Globus pallidus (tissue), 1 donor: ENCODE measurements at places on chromosomes 3 and 15.

GRCh38 chr3:150013801-150014200, 43.1 kb upstream of the PFN2 start:
- DNase-seq, result no peak

- peak; percentile 74 for DNase-seq
These were observed 26.4 kb upstream of the ATP8B4 start for GRCh38 chr15:50145451-50145872.

- peak; percentile 24 for DNase-seq
These were observed 49.8 kb downstream of the PPCDC start for GRCh38 chr15:75073197-75073596.

DNA sequence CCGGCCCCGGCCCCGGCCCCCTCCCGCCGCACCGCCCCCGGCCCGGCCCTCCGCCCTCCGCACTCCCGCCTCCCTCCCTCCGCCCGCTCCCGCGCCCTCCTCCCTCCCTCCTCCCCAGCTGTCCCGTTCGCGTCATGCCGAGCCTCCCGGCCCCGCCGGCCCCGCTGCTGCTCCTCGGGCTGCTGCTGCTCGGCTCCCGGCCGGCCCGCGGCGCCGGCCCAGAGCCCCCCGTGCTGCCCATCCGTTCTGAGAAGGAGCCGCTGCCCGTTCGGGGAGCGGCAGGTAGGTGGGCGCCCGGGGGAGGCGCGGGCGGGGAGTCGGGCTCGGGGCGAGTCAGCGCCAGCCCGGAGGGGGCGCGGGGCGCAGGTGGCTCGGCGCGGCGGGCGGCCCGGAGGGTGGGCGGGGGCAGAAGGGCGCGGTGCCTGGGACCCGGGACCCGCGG, 352 bp downstream of the CHRD start:
- DNase-seq, result peak; percentile 38

- DNase-seq, result no peak
These were observed 92.3 kb downstream of the SMAD3 start for GRCh38 chr15:67157521-67158252.

DNA sequence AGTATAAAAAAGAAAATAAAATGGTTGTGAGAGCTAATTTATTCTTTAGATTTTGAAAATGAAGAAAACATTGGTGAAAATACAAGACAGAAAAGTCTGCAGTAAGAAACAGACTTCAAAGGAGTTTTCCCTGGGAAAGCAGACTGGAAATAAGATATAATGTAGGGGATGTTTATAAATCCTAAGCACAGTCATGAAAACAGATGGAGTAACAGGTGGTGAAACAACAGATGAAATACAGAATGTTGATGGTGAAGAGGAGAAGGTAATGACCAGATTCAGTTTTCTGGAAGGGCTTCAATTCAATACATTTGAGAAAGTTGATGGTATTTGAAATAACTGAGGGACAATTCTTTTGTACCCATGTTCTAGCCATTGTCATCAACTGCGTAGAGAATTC, 353.9 kb downstream of the CHL1 start:
- no peak for DNase-seq

GRCh38 chr3:157582637-157582973, 79.4 kb upstream of the VEPH1 start:
- no peak for DNase-seq

DNA sequence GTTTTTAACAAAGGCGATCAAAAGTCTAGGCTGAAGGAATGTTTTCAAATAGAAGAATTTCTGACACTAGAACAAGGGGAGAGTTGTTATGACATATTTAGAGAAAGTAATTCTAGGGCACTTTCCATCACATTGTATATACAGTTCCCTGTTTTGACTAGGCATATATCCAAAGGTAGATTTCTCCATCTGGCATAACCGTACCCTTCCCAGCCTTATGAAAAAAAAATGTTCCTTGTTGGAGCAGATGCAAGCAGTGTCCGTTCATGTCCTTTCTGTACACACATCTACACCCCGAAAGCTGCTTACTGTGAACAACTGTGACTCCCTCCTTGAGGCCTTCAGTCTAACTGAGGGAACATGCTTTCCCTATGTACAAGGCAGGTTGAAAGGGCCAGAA, 271.7 kb upstream of the GBE1 start:
- DNase-seq, result no peak

- DNase-seq, result peak; percentile 33
These were observed at the start of gene NDN for GRCh38 chr15:23687143-23687470. Gene NDN (minus strand): TSS chr15:23687305. CDS start chr15:23687217, 88 bp downstream.

DNA sequence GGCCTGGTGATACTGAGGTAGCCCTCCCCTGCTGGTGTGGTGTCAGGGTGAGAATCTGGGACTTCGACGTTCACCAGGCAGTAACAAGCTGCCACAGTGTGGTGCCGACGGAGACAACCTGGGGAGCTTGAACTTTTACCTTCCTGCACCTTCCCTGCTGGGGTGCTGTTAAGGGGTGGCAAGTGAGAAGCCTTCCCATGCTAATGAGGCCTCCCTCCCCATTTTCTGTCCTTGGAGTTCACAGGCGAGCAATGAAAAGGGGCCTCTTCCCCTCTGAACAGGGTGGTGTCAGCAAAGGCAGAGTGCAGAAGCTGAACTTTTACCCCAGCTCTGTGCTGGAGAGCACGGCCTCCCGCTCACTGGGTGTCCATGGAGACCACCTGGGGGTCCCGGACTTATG, 13.5 kb downstream of the MAGEL2 start:
- DNase-seq, result no peak

GRCh38 chr3:30332196-30333021, 274.0 kb upstream of the TGFBR2 start:
- no peak for DNase-seq

DNA sequence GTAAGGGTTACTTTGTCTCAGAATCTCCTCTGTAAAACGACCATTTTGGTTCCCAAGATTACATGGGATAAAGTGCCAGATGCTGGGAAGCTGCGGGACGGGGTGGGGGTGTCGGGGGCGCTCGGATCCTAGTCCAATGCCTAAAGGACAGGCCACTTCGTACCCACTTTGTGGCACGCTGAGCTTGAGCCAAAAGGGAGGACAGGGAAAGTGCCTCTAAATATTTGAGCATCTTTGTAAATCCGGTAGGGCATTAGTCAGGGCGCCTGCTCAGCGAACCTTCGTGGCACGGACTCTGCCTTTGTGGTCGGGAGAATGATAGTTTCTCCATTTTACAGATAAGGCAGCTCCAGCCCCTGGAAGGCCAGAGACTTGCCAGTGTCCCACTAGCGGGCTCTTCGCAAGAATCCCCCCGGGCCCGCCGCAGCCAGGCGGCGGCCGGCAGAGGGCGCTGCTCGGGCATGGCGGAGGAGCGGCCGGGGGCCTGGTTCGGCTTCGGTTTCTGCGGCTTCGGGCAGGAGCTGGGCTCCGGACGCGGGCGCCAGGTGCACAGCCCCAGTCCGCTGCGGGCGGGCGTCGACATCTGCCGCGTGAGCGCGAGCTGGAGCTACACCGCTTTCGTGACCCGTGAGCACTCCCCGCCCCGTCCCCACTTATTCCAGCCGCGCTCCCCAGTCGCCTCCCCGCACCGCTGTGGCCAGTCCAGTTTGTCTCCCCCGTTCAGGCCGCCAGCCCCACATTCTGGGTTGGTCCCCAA, 1.8 kb downstream of the RCCD1 start:
- DNase-seq, result peak; percentile 56

GRCh38 chr3:4448187-4448586, 18.9 kb downstream of the SUMF1 start:
- no peak for DNase-seq

DNA sequence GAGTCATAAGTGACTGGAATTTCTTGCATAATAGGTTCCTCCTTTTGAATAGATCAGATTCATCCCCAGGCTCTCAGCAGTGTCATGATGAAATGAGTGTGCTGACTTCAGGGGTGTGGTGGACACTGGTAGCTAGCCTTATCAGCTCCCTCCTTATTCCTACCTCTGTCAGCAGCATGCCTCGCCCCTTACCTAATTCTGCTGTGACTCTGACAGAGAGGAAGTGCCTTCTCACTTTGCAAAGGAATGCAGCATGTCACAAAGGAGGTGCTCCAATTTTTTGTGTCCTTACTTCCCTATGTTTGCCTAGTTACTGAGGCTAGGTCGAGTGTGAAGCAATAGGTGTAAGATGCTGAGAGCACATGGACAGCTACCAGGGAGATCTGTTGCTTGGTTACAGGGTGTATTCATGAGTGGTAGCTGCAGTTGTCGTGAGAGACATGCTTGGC, 90.6 kb downstream of the TNFAIP8L3 start:
- DNase-seq, result no peak

GRCh38 chr15:70414626-70415025, 316.9 kb upstream of the TLE3 start:
- no peak for DNase-seq

DNA sequence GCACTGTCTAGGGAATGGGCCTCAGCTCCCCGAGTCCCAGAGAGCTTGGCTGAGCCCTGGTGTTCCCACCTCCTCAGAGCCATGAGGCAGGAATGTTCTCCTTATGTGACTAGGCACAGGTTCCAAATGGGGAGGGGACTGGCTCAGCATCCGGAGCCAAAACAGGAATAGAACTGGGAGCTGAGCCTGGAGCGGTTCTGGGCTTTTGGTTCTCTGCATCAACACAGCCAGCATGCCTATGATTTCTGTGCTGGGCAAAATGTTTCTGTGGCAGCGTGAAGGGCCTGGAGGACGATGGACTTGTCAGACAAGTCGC, at the start of gene FAM131A:
FAM131A (plus strand) TSS at position 202 of the 316 bp plus-strand sequence; CDS start at position 233, 31 bp downstream.
- DNase-seq, result peak; percentile 73

- no peak for DNase-seq
These were observed 118.1 kb downstream of the OPA1 start for GRCh38 chr3:193711166-193711485.

DNA sequence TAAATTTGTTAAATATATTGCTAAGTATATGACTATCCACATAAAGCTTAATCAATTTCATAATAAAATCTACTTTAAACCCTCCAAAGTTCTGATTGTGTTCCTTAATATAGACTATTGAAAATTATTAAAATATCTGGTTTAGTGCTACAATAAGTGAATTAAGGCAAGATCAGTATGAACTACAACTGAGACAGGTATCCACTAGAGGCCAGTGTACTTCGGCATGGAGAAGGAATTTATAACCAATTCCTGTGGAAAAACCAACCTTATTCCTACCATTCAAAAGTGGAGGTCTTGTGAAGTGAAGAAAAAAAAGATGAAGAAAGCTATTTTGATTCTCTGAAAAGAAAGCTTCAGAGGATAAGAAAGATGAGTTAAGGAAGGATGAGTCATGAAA, 237.7 kb downstream of the SUCLG2 start:
- no peak for DNase-seq

DNA sequence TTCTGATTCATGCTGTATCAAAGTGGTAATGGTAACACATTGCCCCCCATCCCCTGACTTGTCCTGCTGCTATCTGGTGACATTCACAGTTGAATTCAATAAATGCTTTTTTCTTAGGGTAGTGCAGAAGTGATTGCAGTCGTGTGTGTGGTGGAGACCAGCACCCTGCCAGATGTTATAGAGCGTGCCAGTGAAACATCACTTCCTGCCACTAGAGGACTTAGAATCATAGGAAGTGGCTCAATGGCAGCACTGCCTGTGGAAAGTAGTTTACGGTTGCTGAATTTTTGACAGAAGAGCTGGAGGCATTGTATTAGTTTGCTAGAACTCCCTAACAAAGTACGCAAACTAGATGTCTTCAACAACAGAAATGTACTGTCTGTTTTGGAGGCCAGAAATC, 37.4 kb upstream of the P2RY12 start:
- no peak for DNase-seq

- no peak for DNase-seq
These were observed 274.8 kb downstream of the THSD4 start for GRCh38 chr15:71390096-71390495.

DNA sequence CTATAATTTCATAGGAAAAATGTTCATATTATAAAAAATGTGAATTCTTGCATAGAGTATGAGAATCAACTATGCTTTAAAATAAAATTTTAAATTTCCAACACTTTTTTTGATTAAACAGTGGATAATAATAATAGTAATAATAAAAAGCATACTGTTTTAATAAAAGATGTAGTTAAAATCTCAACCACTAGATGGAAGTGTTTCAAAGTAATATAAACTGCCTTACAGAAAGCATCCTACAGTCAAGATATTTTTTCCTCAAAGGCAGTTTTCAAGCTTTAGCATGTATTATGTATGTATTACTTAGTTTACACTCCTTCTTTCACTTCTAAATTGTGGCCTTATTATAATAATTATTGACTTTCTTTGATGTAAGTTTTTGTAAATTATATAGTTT, 217.5 kb downstream of the CHL1 start:
- DNase-seq, result no peak

GRCh38 chr15:85777250-85778106, 17.2 kb downstream of the KLHL25 start:
- DNase-seq, result no peak
